ENCODE measurements at places on chromosomes 1 and 21. TPM values are rescaled to one million over a fixed set of nuclear protein-coding genes. Genes with fewer than 3 reads are reported as not detected.

RGS18 gene
- total RNA-seq = not detected

SLC22A15 gene
- total RNA-seq = 2.7 TPM

CADM3 gene
- 3.1 TPM for total RNA-seq

KCNAB2 gene
- 10.8 TPM for total RNA-seq

VASH2 gene
- 5.9 TPM for total RNA-seq

KMO gene
- total RNA-seq = not detected

ZNF697 gene
- 8.1 TPM for total RNA-seq

ZNF695 gene
- total RNA-seq = 4.3 TPM

ZSCAN20 gene
- 7.2 TPM for total RNA-seq

TCHH gene
- total RNA-seq = not detected

PDE4B gene
- total RNA-seq = 3.0 TPM

AZIN2 gene
- total RNA-seq = 9.7 TPM

KCNQ4 gene
- 3.7 TPM for total RNA-seq

DNA sequence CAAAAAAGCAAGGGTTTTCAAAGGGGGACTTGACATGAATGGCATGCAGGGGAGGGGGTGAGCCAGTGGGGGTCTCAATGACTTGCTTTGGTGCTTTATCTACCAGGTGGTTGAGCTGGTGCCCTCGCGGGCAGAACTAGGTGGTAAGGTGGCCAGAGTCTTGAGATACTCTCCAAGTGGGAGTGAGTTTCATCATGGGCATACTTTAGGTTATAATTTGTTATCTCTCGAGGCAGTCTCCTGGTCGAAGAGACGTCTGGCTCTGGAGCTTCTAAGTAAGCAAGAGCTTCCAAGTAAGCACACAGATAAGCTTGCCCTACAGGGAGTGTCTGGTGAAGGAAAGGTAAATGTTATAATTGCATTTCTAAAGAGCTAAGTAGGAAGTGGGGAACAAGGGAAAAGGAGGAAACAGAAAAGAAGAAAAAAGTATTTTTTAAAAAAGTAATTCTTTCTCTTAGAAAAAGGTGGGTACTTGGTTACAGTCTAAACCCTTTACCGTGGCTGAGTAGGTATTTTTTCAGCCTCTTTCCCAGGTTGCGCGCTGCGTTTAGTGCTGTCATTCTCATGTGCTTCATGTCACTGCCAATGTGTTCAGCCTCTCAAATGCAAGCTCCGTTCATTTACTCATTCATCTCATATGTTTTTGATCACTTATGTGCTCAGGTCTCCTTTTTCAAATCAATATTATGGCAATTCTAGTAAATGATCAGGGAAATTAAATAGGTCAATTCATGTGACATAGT, 31.6 kb upstream of the DNAJC6 start:
- no peak for DNase-seq

- no peak for DNase-seq
These were observed 85.9 kb downstream of the SELENOF start for GRCh38 chr1:86828024-86828423.

DNA sequence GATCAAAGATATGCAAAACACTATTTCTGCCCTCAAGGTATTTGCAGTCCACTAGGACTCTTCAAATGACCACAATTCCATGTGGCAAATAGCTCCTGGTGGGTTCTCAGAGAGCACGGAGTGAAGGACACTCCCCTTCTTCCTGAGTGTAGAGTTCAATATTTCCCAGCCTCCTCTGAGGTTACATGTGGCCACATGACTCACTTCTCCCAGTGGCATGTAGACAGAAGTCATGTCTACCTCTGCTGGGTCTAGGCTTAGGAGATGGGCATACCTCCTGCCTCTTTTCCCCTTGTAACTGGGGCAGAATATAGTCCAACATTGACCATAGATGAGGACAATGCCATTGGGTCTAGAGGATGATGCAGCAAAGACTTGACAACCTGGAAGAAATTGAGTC, 191.4 kb downstream of the MIS18A start:
- DNase-seq = no peak

DNA sequence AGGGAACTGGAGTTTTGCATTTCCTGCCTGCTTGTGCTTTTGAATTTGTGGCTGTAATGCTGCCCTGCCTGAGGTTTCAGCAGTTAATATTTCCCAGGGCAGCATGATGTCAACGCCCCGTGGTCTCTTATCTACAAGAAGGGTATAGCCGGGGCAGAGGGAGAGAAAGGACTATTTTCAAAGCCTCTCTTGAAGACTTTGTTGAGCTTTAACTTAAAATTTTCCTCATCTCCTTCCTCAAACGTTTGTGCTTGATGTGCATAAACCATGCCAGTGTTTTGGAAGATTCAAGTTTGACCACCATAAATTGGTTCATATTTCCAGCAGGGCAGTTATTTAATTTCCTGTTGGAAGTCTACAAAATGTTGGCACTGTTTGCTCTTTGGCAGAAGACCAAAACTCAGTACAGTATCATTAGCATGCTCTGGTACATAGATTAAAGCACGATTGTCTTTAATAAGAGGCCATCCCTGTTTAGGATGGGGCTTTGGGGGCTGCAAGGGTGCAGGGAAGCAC, 43.4 kb downstream of the ROR1 start:
- DNase-seq = peak; percentile 69

DNA sequence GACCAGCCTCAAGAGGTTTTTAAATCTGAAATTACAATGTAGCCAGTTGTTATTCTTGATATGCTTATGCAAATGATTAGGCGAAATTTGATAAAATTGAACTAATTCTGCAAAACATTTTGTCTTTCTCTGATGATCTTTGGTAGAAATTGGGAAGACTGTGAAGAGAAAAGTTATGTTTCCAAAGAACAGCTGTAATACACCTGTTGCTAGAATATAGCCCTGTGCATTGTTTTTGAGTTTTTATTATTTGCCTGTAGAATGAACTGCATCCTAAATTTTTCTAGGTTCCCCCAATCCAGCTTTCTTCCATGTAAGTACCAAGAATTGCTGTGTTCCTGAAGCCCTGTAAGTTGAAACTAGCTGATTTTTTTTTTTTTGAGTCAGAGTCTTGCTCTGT, 81.5 kb upstream of the RHOU start:
- no peak for DNase-seq

- peak; percentile 60 for DNase-seq
These were observed 40.7 kb upstream of the SCMH1 start for GRCh38 chr1:41282679-41283317.

DNA sequence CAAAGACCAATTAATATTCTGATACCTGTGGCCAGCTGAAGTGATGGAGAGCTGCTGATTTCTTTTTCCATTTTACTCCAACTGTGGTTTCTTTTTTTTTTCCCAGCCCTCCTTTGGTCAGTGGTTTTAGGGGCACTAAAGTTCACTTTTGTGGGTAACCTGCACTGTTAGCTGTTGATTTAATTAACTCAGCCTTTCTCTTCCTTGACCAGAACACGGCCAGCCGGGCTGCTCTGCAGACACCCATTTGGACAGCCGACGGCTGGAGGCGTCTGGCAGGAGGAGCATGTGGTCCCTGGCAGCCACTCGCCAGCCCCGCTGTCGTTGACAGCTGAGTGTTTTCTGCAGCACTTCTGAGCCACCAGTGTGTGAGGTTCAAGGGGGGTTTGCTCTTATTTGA, 136.2 kb upstream of the RUNX3 start:
- DNase-seq = peak; percentile 15

- DNase-seq = no peak
These were observed 25.1 kb upstream of the RNF186 start for GRCh38 chr1:19840228-19840627.

GRCh38 chr21:26881504-26882228, 36.5 kb upstream of the ADAMTS1 start:
- peak; percentile 48 for DNase-seq

- no peak for DNase-seq
These were observed 62.9 kb downstream of the SEC16B start for GRCh38 chr1:177907000-177907399.

DNA sequence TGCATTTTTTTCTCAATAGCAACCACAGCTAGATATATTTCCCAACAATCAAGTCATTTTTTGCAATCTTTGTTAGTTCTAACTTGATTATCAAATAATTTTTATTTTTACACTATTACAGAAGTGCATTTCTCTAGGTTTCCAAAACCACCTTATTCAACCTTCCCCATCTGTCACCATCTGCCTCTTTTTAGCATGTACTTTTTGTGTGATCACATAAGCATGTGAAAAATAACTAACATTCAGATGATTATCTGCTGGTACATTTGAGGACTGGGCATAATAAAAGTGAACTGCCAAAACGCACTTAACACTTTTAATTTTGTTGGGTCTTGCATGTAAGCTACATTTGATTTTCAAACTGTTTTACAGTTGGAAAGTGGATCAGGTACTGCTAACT, 291.5 kb downstream of the AKT3 start:
- no peak for DNase-seq

GRCh38 chr1:218829097-218829496, 344.6 kb upstream of the LYPLAL1 start:
- no peak for DNase-seq

GRCh38 chr1:159209061-159209460, 4.4 kb downstream of the ACKR1 start:
- DNase-seq = no peak

GRCh38 chr1:216815260-216816131, 92.3 kb upstream of the ESRRG start:
- DNase-seq = peak; percentile 41

- no peak for DNase-seq
These were observed 25.2 kb downstream of the CNST start for GRCh38 chr1:246591504-246591903.

GRCh38 chr1:107474877-107475612, 334.2 kb downstream of the NTNG1 start:
- no peak for DNase-seq

GRCh38 chr1:8800416-8800815, 17.0 kb downstream of the RERE start:
- DNase-seq = no peak

- peak; percentile 48 for DNase-seq
These were observed 34.0 kb upstream of the BACE2 start for GRCh38 chr21:41133874-41134522.

- DNase-seq = peak; percentile 97
These were observed 99.7 kb downstream of the NMNAT2 start for GRCh38 chr1:183318433-183318832.

GRCh38 chr1:212004895-212005608, 30.3 kb downstream of the INTS7 start:
- no peak for DNase-seq

DNA sequence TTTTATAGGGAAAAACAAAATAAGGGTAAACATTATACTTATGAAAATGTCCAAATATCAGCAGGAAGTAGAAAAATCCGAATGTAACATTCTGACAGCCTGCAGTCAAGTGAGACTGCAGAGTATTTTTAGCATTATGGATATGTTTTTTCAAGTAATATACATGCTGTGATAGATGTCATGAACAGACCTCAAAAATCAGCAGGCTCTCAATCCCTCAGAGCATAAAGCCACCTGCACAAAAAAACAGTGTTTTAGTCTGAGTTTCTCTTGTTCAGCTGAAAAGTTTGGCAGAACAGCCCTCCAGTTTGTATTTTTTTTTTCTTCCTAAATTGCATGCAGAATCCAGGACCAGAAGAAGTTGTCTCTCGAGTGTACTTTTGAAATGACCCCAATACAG, 219.1 kb upstream of the FMN2 start:
- no peak for DNase-seq

DNA sequence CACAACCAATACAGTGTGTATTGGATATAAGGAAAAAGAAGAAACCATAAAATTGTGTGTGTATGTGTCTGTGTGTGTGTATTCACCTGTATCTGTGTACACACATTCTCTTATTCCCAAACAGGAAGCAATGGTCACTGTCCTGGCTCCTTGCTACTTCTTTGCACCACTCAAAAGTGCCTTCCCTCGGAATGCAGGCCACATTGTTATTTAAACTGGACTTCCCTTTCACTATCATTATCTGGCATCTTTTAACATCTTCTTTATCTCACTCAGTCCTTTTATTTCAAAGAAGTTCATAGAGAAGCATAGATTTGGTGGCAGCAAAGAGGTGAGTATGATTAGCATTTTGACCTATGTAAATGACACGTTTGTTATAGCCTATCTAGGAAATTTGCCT, 803.7 kb downstream of the NCAM2 start:
- no peak for DNase-seq

GRCh38 chr21:25330266-25330665, 277.0 kb downstream of the MRPL39 start:
- no peak for DNase-seq

- DNase-seq = no peak
These were observed 6.3 kb downstream of the SLC9A1 start for GRCh38 chr1:27148591-27148990.

- no peak for DNase-seq
These were observed 1.5 kb downstream of the EDEM3 start for GRCh38 chr1:184753117-184753516.

DNA sequence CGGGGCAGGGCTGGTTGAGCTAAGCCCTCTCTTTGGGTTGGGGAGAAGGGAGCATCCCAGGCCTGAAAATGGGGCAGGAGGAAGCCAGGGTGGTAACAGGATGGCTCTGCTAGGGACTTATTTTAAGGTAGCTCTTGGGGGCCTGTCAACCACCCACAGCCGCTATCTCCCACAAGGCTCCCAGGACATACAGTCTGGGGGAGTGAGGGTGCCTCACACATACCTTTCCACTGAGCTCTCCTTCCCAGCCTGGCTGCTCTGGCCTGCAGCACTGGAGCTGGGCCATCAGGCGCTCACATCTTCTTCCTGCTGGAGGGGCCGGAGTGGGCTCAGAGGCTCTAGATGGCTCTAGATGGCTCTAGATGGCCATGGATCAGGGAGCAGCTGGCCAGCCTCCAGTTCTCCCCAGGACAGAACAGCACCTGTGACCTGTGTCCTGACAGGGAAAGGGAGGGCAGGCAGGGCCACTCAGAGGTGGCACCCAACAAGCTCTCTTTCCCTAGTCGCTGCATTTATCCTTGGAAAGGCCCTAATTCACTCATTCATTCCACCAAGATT, 11.0 kb upstream of the NPPB start:
- DNase-seq = no peak

DNA sequence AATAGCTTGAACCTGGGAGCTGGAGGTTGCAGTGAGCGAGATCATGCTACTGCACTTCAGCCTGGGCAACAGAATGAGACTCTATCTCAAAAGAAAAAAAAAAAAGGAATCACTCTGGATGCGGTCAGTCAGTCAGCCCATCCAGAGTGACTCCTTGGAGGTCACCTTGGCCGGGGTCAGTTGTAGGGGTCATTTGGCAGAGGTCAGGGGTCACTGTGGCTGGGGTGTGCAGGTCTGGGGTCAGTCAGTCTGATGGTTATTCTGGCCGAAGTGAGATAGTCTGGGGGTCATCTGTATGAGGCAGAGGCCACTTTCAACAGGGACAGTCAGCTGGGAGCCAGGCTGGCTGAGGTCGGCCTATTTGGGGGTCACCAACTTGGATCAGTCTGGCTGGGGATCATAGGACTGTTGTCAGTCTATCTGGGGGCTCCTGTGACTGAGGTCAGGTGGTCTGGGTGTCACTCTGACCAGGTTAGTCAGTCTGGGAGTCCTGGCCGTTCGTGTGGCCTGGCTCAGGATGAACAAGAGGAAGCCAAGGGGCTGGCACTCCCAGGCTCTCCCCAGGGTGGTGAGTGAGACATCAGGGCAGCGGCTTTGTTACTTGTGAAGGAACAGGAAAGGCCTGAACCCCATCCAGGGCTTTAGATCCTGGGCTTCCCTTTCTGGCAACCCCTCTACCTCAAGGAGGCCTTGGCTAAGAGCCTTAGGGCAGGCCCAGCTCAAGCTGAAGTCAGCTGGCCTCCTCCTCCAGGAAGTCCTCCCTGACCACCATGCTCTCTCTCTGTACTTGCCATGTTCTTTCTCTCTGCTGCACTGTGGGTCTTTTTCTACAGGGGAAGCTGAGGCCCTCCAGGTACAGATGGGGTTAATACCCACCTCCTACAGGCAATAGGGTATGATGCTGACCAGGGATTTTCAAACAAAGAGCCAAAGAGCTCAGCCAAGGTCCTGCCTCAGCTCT, 15.1 kb downstream of the PTPRU start:
- DNase-seq = no peak

GRCh38 chr1:64651841-64652240, 93.0 kb upstream of the RAVER2 start:
- DNase-seq = peak; percentile 8

Data from cardiac muscle cell (in vitro differentiated cells and primary cell).